ENCODE measurements at places on chromosomes 2 and 18.
A peak's percentile ranks its signal among the peaks of the same experiment; 100 is the strongest.

DNA sequence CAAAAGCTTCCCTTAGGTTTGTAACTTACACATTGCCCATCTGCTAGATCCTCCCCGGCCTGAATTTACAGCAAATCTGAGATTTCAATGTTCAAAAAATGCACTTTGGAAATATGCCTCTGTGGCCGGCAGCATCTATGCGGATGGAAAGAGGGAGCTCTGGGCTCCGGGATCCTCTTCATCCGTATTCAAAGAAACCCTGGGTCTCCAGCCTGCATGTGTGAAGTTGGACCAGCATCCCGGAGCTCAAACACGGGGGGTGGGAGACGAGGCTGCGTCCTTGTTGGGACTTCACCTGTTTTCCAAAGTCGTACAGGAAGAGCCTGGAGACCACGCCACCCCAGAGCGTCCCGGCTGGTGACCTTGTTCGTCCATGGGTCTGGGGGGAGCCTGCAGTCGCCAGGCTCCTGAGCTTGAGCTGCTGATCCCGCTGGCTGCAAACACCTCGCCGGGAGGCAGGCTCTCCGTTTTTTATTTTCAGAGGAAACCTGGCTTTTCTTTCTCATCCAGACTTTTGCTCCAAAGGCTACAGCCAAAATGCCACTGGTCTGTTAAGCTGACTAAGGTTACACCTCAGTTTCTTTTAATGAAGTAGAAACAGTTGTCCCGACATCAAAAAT is 77.4 kb downstream of the PTGR3 start:
- no peak for DNase-seq

DNA sequence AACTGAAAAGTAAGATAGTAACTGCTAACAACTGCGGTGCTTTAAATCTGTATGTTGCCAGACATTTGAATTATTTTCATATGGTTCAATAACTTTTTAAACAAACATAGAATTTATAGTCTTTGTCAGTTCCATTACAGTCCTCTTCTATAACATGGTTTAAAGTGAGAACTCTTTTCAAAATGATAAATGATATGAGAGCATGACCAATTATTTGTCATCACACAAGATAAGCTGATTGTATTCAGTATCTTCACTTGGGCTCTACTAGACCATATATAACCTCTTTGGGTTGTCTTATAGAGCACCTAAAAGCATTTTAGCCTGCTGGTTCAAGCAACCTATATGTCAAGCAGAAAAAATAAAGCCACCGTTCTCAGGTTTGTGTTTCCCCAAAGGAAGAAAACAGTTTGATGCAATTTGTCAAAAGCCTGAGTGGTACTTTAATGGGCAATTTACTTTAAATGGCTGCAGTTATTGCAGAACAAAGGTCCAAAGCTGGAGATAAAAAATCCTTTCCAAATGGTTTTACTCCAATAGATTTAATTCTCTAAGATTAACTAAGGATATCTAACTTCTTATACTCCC is 298.4 kb downstream of the FSIP2 start:
- no peak for DNase-seq

GRCh38 chr2:223042284-223042683 is 9.7 kb upstream of the KCNE4 start:
- DNase-seq, result no peak

GRCh38 chr2:29749041-29749440 is 172.3 kb downstream of the ALK start:
- no peak for DNase-seq

- DNase-seq, result peak; percentile 14
Observed at GRCh38 chr2:64699712-64700111, 46.0 kb upstream of the SERTAD2 start.

DNA sequence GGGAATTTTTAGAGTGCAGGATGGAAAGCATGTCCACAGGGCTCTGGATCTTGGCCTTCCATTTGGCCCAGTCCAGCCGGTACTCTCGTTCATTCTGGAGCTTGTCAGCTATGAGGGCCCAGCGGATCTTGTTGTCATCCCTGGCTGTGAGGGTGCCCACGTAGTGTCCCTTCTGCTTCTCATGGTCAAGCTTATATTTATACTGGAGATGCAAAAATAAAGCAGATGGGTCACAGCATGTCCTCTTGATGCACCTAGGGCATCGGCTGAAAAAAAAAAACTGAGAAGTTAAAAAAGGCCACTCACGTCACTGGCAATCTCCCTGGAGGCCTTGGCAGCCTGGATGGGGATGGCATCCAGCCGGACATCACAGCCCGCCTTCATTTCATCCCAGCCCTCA is 160.5 kb downstream of the RIF1 start:
- DNase-seq, result no peak

Data from stimulated activated CD4-positive, alpha-beta T cell treated with anti-CD3 and anti-CD28 coated beads, Interleukin-2, amount 100 ng/mL, for 24 hours (primary cell).